ENCODE measurements at places on chromosomes 2 and 18.

GRCh38 chr2:3704692-3705091 lies 1.3 kb downstream of the DCDC2C start:
- no peak for DNase-seq

DNA sequence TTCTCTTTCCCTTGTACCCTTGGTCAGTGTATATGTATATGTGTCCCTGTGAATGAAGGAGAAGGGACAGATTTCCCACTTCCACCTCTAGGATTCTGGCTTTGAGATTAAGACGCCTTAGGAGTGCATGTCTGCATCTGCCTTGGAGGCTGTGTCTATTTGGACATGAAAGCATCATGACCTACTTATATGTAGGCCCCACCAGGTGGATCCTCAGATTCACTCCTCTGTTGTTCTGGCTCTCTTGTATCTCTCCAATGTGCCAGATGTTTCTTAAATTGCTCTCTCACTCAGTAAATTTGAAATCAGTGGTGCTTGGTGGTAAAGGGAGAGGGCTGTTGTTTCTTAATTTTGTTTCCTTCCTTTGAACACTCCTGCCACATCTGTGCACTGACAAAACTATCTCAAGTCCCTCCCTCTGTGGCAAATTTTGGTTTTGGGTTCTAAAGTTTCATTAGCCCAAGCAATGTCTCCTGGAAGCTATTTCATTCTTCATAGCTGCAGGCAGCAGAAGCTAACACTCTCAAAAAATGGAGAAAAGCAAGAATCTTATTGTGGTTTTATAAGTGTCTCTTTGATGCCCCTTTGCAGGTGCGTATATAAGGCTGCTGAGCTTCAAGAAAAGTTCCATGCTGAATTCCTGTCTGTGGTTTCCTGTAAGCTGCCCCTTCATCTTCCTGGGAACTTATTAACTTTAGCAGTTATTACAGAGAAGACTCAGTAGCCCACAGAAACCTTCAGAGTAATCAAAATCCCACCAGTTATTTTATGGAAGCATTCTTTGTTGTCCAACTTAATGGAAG lies 179.7 kb upstream of the SETBP1 start:
- DNase-seq = no peak

GRCh38 chr18:53886058-53886457 lies 338.4 kb downstream of the MBD2 start:
- no peak for DNase-seq

DNA sequence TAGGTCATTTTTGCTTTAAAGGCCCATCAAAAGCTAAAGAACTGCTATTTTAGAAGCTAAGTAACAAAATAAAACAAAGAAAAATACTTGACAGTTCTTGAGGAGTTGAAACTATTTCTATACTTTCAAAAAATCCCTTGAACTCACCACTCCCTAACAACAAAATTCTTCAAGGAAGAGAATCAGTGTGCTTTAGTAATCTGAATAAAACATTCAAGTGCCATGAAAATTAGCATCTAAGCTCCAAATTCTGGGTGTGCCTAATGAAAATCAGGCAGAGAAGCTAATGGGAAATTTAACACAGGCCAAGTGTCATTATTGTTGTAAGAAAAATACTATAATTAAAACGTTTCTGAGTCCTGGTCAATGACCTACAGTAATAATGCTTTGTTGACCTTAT lies 456.3 kb downstream of the ZEB2 start:
- no peak for DNase-seq

All from large intestine (tissue), 12 donors.